ENCODE measurements at places on chromosomes 12 and 14.

DNA sequence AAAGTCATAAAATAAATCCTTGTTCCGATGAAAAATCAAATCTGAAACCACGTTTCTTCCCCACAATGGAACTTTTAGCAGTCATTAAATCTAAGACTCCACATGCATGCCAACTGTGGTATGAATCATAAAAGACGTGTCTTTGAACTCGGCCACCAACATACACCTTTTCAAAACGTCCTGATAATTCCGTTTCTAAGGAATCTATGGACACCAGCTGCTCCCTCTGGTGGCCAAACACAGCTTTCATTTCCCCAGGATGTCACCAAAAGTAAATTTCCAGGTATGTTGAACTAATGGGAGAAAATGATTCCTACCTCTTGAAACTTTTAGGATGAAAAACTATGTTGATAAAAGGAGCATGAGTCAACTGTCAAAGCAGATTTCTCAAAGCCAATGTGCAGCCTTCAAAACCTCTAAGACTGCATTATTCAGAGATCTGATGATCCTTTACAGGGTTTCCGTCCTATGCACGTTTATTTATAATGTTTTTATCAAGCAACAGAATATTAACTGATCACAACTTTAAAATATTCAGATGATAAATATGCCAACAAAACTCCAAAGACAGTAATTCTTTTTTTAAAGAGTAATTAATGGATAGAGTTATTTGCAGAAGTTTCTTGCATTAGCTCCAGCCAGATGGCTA lies 96.2 kb downstream of the CIT start:
- DNase-seq = no peak

DNA sequence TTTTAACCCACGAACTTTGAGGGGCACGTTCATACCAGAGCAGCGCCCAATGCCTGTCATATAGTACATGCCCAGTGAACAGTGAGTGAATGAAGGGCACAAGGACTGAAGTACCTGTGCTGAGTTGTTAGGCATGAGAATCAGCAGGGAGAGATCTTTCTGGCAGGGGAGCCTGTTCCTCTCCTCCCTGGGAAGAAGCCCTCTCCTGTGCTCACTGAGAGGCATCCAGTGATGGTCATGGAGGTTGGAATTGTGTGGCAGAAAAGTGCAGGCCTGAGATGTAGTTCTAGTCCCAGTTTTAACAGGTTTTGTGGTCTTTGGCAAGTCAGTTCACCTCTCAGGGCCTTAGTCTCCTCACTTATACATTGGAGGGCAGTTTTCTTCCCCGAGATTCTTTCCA lies 20.6 kb downstream of the TEAD4 start:
- no peak for DNase-seq

DNA sequence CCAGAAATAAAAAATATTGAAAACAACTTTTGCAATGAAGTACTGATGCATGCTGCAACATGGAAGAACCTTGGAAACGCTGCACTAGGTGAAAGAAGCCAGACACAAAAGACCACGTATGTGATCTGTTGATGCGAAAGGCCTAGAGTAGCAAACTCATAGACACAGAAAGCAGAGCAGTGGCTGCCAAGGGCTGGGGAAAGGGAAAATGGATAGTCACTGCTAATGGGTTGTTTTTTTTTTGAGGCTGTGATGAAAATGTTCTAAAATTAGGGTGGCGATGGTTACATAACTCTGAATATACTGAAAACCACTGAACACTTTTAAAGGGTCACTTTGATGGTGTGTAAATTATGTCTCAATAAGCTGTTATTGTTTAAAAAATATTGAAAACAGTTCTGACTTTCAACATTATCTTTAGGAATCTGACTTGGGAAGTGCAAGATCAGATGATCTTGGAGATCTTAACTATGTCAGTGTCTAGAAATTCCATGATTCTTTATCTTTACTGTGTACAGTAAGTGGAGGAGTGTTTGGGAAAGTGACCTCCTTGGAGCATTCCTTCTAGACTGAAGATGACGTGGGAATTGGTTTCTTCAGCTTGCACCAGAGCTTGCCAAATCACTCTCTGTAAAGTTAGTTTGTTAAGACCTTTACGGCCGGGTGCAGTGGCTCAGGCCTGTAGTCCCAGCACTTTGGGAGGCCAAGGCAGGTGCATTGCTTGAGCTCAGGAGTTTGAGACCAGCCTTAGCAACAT lies 12.4 kb downstream of the MLXIP start:
- DNase-seq = no peak

DNA sequence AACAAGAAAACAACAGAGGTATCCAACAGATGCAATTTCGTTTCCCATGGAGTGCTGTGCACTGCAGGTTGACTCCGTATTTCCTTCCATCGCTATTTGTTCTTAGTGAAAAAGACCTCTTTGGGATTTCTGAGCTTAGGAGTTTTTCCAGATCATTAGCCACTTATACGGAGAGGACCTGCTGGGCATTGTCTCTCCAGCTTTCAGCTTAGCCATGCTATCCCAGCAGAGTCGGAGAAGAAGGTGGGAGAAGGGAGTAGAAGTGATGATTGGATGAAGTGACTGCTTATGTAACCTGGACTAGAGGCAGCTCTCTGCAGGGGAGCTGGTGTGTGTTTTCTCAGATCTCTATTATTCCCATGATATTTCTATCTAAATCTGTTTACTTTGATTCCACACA lies 737.7 kb downstream of the DIO2 start:
- no peak for DNase-seq

Data from activated CD8-positive, alpha-beta memory T cell treated with anti-CD3 and anti-CD28 coated beads for 1 hour (primary cell).